Mucosa of descending colon (tissue), 3 donors: ENCODE measurements at places on chromosomes 3 and 15. TPM values are rescaled to one million over a fixed set of nuclear protein-coding genes. Genes with fewer than 3 reads are reported as not detected.

A4GNT gene
- not detected for total RNA-seq

LYZL4 gene
- not detected for total RNA-seq

HCN4 gene
- total RNA-seq = 0.19 TPM

GHSR gene
- total RNA-seq = not detected

CHRNA5 gene
- 2.5 TPM for total RNA-seq

DNA sequence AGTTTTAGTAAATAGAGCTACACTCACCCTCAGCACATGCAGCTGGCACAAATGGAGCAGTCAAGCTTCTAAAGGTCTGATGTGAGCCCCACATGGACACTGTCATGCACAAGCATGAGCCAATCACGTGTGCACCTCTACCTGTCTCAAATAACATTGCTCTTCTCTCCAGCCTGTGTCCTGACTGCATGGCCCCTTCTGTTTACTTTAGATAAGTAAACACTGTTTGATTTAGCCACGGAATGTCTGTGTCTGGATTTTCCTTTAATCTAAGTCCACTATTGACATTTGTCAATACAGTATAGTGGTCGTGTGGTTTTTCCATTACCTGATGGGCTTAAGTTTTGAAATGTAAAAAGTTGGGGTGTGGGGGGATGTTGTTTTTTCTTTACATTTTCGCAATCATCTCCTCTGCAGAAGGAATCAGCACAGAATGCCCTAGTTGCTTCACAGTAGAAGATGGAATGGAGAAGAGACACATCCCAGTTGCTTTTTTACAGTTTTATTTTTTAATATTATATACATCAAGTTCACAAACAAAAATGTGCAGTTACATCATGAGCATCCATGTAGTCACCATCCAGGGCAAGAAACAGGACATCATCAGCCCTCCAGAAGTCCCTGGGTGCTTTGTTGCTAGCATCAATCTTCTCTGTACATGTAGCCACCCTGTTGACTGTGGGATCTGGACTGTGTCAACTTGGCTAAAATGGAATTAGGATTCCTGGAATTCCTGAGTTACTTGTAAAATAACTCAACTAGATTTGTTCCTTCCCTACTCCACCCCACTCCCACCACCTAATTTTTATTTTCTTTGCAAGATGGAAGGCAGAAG lies 146.1 kb downstream of the UACA start:
- DNase-seq = no peak

DNA sequence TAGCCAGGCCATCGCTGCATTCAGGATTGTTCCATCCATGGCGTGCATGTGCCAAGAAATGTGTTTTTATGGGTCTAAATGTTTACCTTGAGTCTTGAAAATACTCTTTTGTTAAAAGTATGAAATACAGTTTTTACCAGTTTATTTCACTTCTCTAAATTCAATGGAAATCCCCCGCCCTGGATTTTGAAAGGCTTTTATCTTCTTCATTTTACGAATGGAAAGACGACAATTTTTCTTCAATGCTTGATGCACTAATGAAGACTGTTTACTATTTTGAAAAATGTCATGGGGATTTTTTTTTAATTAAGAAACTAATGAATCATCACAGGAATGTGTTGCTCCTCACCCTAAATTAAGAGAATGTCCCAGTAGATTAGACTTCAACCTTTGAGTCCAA lies 83.5 kb downstream of the FAM81A start:
- DNase-seq = no peak

DNA sequence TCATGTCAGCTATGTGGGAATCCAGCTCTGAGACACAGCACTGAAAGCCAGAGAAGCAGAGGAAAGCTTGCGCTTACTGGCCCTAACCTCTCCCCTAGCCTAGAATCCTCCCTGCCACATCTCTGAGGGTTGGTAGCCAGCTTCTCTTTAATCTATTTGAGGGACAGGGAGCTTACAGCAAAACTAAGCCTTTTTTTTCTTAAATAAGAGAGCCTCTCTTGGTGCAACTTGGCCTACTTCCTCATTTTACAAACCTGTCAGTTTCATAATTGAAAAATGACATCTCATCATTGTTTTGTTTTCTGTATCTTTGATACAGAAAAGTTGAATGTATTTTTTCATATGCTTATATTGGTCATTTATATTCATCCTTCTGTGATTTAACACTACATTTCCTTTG lies 193.9 kb downstream of the ZNF621 start:
- no peak for DNase-seq

GRCh38 chr3:155428563-155428962 lies 135.1 kb upstream of the STRIT1 start:
- no peak for DNase-seq
